ENCODE measurements at places on chromosomes 1 and 21.
A peak's percentile ranks its signal among the peaks of the same experiment; 100 is the strongest.

GRCh38 chr1:51086496-51087271 is 15.3 kb upstream of the C1orf185 start:
- DNase-seq, result no peak

- no peak for DNase-seq
These were observed 51.0 kb downstream of the RAB3GAP2 start for GRCh38 chr1:220221269-220221668.

GRCh38 chr1:17704176-17704575 is 51.0 kb upstream of the ACTL8 start:
- DNase-seq, result no peak

- DNase-seq, result no peak
These were observed 32.9 kb downstream of the MFSD2A start for GRCh38 chr1:39987869-39988268.

- no peak for DNase-seq
These were observed 23.4 kb downstream of the CELF3 start for GRCh38 chr1:151693057-151693651.

DNA sequence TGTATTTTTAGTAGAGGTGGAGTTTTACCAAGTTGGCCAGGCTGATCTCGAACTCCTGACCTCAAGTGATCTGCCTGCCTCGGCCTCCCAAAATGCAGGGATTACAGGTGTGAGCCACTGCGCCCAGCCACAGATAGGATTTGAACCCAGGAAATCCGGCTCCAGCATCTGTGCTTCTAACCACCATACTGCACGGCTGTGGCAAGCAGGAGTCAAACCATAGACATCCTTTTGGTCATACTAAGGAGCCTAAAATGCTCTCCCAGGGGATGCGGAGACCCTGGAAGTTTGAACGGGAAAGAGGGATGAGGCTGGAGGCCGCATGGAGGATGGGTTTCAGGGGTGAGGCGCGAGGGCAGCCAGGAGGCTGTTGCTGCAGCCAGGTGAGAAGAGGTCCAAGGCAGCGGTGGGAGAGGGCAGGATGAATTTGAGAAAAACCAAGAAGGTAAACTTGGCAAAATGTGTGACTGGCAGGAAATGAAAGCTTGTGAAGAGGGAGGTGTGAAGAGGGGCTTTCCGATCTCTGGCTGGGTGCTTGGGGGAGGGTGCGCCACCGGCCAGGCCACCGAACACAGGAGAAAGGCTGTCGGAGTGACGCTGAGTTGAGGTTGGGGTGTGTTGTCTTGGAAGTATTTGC is 24.0 kb upstream of the CDK18 start:
- DNase-seq, result no peak

GRCh38 chr1:111903148-111903870 is 86.2 kb downstream of the KCND3 start:
- DNase-seq, result no peak

- no peak for DNase-seq
These were observed 339 bp upstream of the RNPC3 start for GRCh38 chr1:103525114-103525606.

DNA sequence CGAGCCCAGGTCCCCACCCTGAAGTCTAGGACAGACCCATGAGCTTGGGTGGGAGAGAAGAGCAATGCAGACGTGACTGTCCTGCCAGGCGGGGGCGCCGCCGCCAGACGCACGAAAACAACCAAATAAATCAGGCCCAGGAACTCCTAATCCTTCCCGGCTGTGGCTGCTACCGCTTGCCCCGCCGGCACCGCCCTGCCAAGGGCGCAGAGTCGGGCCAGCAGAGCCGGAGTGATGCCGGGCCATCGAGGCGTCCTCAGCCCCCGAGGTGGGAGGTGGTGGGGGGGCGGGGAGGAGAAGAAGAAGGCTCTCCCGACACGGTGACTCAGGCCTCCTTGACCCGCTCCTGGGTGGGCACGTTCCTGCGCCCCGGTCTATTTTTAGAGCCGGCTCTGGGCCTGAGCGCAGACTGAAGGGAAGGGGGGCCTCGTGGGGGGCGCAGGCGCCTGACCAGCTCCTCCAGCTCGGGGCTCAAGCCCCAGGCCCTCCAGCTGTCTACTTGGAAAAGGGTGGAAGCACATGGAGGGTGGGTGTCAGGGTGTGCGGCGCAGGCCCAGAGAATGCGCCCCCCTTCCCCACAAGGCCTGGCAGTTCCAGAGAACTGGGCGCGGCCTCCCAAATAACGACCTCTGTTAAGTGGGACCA is 10.7 kb upstream of the COL16A1 start:
- peak; percentile 82 for DNase-seq

DNA sequence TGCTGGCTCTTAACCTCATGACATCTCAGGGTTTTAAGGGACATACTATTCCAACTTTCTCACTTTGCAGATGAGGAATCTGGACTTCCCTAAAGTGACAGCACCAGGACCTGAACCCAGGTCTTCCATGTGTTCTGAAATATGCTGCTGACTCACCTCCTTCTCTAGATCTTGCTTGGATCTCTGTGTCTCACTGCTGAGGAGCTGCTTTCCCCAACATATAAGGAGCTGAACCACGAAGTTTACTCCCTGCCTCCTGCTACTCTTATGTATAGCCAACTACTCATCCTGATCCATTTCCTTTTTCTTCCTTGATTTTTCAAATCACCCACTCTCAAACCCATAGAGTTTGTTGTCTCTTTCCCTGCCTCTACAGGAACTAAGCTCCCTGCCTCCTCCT is 38.2 kb downstream of the ALG14 start:
- no peak for DNase-seq

DNA sequence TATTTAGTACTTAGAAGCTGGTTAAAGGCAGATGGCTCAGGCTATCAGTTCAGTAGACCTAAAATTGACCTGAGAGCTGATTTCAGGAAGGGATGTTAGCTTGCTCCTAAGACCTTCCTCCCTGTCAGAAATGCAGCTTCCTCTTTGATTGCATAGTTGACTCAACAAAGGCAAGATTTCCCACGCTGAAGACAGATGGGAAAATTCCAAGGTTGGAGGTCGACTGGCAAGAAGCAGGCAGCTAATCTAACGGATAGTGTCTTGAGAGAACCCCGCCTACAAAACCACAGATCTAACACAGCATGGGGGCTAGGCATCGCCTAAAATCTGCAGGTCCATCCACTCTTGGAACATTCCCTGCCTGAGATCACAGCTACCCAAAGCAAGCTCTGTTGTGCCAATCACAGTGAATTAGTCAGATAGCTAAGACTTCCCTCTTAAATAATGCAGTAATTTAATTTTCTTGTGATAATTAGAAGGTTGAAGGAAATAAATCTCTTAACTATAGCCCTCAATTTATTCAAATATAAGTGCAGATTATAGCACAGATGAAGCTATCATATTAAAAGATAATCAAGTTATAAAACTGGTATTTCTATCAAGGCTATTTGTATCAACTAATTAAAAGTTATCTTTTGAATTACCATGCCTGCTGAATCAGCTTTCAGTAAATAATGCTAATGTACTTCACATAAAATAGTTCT is 357.8 kb upstream of the SGIP1 start:
- no peak for DNase-seq

- DNase-seq, result peak; percentile 56
These were observed 776 bp downstream of the ITSN1 start for GRCh38 chr21:33642896-33643657.

DNA sequence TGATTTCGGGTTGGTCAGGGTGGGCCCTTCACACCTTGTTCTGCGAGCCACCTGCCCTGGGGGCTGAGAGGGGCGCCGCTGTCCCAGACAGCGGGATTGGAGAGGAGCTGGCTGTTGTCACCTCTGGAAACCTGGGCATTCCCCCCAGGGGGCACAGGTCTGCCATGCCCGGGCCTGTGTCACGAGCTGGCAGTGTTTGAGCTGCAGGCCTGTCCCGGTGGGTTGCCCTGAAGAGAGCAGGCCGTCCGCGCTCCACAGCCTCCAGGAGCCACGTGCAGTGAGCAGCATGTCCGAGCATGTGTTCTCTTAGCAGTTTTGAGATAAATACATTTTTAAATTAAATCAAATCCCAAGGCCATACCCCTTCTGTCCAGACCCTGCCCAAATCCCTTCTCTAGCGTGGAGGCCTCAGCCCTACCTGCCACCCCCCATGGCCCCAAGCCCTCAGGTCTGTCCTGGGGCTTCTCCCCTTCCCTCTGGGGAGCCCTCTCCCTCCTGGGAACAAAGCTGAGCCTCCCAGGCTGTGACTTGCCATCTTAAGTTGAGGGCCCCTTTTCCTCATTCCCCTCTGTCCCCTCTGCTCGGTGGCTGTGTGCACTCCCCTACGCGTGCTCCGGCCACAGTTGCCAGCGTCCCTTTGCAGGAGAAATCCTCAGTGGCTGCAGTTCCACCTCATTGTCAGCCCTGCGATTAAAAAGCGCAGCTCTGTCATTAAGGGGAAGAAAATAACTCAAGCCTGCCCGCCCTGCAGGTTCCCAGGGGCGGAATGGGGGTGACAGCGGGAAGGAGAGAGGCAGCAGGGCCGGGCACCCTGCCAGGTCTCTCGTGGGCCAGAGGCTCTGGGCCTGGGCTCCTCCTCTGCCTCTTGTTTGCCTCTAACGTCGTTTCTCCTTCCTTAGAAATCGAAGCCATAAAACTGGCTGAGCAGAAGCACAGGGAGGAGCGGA is 26.6 kb downstream of the SLX9 start:
- peak; percentile 75 for DNase-seq

GRCh38 chr21:35779690-35780570 is 280.4 kb downstream of the SETD4 start:
- no peak for DNase-seq

DNA sequence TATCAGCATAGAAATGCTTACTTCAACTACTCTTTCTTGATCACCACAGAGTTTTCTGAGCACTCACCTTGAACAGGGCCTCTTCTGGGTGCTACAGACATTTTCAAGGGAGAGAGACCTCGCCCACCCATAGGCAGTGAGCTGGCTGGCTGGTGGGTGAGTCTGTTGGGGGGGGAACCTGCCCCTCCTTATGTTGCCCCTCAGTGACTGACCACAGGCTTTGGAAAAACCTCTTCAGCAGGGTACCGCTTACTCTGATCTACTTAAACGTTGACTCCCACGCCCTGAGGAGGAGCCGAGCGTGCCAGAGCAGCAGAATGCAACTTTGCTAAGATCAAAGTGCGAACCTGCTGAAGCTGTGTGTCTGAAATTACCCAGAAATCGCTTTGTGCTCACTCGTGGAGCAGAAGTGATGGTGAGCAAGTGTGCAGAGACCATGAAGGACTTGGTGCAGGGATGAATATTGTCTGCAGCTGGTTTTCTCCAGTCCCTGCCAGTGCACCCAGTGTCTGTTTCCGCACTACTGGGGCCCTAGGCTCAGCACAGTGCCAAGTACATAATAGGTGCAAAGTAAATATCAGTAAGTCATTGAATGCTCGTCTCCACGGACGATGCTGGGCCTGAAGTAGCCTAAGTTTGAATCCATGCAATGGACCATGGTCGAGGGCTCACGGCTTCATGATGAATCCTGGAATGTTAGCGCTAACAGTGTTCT is 158.7 kb upstream of the IRF2BP2 start:
- DNase-seq, result no peak

Data from left cardiac atrium (tissue), 4 donors.